ENCODE measurements at places on chromosomes 5 and 9. TPM values are rescaled to one million over a fixed set of nuclear protein-coding genes. Genes with fewer than 3 reads are reported as not detected.

Gene PCDHB9
- 1.2 TPM for polyA plus RNA-seq

Gene PLEKHG4B
- polyA plus RNA-seq = 0.01 TPM

Gene RNF180
- 5.6 TPM for polyA plus RNA-seq

Gene TYRP1
- 0.80 TPM for polyA plus RNA-seq

Gene ADAMTSL2
- polyA plus RNA-seq = 8.9 TPM

Gene PDE6A
- polyA plus RNA-seq = 0.01 TPM

Gene CA9
- 1.8 TPM for polyA plus RNA-seq

Gene PARP8
- 8.4 TPM for polyA plus RNA-seq

Gene CYFIP2
- polyA plus RNA-seq = 64.7 TPM

Gene PPP2R2B
- polyA plus RNA-seq = 9.8 TPM

Gene BAAT
- polyA plus RNA-seq = 0.06 TPM

Gene TCF7
- polyA plus RNA-seq = 3.9 TPM

Gene GRIN3A
- 0.09 TPM for polyA plus RNA-seq

Gene ELP1
- polyA plus RNA-seq = 16.1 TPM

Gene ESM1
- 0.19 TPM for polyA plus RNA-seq

Gene P4HA2
- polyA plus RNA-seq = 44.2 TPM

Gene IL33
- polyA plus RNA-seq = 45.0 TPM

Gene MZB1
- 0.56 TPM for polyA plus RNA-seq

Gene EQTN
- 0.13 TPM for polyA plus RNA-seq

Gene PCYOX1L
- 7.8 TPM for polyA plus RNA-seq

Gene FAT2
- polyA plus RNA-seq = 2.7 TPM

Gene CDKN2AIPNL
- 24.1 TPM for polyA plus RNA-seq

Gene FOXD4L6
- not detected for polyA plus RNA-seq

Gene NOP16
- 27.9 TPM for polyA plus RNA-seq

Gene SPINK7
- polyA plus RNA-seq = not detected

Gene RNF224
- polyA plus RNA-seq = 0.09 TPM

Gene SLC31A2
- polyA plus RNA-seq = 11.4 TPM

Gene IFNA21
- polyA plus RNA-seq = not detected

Gene PCDHGA8
- 0.25 TPM for polyA plus RNA-seq

Gene SPAG8
- 1.9 TPM for polyA plus RNA-seq

Gene PCDHGB7
- polyA plus RNA-seq = 11.7 TPM

Gene DMXL1
- polyA plus RNA-seq = 12.4 TPM

Gene TMEM215
- polyA plus RNA-seq = not detected

Gene ANKRD33B
- polyA plus RNA-seq = 4.7 TPM

Gene SELENOP
- 283 TPM for polyA plus RNA-seq

Gene MUSK
- polyA plus RNA-seq = 2.8 TPM

Gene CSF1R
- 15.8 TPM for polyA plus RNA-seq

Gene PCDHGA6
- 3.7 TPM for polyA plus RNA-seq

Gene TAF11L5
- not detected for polyA plus RNA-seq

Gene FOXI1
- not detected for polyA plus RNA-seq

Gene PCDHB14
- 8.2 TPM for polyA plus RNA-seq

Gene UBE2QL1
- 0.46 TPM for polyA plus RNA-seq

Gene ARL14EPL
- not detected for polyA plus RNA-seq

Gene CATSPER3
- polyA plus RNA-seq = 0.72 TPM

Gene SLC1A1
- 7.0 TPM for polyA plus RNA-seq

Gene TIMD4
- 0.19 TPM for polyA plus RNA-seq

Gene HSPB3
- 2.2 TPM for polyA plus RNA-seq

Measured in urinary bladder (tissue), 4 donors.